ENCODE measurements at places on chromosomes 4 and X.

- DNase-seq, result no peak
Observed at GRCh38 chrX:155778844-155779553, 102.1 kb upstream of the VAMP7 start.

GRCh38 chr4:106602711-106603110 lies 234.1 kb upstream of the GIMD1 start:
- DNase-seq, result no peak

DNA sequence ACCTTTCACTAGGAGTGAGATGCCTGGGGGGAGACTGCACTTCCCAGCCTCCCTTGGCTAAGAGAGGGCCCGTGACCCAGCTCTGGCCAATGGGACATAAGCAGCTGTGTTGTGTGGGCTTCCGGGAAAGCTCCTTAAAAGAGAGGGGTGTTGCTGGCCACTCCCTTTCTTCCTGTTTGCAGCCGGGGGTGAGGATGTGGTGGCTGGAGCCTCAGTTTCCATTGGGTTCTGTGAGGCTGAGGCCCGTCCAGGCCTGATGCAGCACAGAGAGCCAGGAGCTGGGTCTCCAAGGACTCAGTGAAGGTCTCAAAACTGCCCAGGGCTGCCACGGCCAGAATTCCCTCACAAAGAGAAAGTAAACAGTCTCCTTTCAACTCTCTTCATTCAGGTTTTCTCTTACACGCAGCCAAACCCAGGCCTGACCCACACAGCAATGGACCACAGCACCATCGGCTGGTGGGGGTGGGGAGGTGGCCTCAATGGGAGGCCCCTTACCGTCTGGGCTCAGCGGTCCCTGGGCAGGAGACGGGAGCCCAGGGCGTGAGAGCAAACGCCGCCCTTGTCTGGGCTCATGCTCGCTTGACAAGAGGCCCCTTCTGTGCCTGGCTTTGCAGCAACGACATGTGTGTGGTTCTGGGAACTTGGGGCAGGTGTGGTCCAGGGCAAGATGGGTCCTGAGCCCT lies 6.6 kb downstream of the NKX1-1 start:
- DNase-seq, result no peak

- DNase-seq, result no peak
Observed at GRCh38 chr4:174707902-174708301, 121.1 kb downstream of the GLRA3 start.

GRCh38 chr4:71749008-71749594 lies 34.8 kb downstream of the GC start:
- DNase-seq, result no peak

GRCh38 chr4:47525154-47525819 lies 40.2 kb downstream of the ATP10D start:
- DNase-seq, result no peak

DNA sequence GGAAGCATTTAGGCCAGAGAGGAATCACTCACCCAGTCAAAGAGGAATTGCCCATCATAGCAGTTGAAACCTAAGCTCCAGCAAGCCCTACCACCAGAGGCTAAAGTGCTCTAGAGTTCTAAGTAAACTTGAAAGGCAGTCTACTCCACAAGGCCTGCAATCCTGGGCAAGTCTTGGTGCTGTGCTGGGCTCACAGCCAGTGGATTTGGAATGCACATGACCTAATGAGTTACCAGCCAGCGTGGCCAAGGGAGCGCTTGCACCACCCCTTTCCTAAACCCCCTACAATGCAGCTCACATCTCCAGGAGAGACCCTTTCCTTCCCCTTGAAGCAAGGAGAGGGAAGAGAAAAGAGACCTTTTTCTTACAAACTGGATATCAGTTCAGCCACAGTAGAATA lies 445.7 kb downstream of the GASK1B start:
- no peak for DNase-seq

DNA sequence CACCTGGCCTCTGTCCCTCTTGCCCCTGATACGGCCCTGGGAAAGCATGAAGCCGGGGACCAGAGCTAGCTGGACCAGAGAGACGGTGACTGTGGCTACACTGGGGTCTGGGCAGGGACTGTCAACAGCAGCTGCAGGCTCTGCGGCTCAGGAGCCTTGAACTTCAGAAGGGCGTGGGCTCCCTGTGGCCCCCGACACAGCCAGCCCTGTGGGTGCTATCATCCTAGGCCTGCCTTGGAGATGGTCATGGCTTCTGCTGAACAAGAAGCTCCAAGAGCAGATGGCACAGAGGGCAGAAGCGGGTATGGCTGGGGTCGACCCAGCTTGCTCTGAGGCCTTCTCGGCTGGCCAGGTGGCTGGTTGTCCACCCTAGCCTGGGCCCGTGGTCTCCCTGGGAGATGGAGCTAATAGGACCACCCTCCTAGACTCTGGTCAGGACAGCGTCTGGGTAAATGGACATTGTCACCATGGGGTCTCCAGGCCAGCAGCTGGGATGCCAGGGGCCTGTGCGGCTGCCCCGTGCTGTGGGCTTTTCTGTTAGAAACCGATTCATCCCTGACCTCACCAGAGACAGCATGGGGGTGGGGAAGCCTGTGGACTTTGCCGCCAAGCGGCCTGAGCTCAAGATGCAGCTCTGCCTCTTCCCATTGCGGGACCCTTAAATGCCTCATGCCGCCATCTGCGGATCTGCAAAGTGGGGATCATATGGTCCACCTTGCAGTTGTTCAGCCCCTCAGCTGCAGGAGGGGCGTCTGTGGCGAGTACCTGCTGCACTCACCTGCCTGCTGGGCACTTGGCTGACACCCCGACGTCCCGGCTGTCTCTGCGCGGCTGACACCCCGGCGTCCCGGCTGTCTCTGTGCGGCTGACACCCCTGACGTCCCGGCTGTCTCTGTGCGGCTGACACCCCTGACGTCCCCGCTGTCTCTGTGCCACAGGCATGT lies 21.1 kb downstream of the CPZ start:
- DNase-seq, result no peak

DNA sequence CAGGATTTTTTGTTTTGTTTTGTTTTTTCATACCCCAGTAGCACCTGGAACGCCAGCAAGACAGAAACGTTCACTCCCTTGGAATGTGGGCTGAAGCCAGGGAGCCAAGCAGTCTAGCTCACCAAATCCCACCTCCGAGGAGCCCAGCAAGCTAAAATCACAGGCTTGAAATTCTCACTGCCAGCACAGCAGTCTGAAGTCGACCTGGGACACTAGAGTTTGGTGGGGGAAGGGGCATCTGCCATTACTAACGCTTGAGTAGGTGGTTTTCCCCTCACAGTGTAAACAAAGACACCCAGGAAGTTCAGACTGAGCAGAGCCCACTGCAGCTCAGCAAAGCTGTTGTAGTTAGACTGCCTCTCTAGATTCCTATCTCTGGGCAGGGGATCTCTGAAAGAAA lies 99.6 kb upstream of the FGF16 start:
- no peak for DNase-seq

DNA sequence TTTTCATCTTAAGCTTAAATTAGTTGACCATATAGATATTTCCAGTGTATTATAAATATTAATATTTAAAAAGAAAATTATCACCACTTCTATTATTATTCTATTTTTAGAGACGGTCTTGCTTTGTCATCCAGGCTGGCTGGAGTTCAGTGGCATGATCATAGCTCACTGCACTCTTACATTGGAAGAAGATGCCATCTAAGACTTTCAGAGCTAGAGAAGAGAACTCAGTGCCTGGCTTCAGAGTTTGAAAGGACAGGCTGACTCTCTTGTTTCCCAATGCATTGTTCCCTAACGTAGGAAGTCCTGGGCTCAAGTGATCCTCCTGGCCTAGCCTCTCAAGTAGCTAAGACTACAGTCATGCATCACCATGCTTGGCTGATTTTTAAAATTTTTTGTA lies 75.9 kb downstream of the FIP1L1 start:
- DNase-seq, result no peak

DNA sequence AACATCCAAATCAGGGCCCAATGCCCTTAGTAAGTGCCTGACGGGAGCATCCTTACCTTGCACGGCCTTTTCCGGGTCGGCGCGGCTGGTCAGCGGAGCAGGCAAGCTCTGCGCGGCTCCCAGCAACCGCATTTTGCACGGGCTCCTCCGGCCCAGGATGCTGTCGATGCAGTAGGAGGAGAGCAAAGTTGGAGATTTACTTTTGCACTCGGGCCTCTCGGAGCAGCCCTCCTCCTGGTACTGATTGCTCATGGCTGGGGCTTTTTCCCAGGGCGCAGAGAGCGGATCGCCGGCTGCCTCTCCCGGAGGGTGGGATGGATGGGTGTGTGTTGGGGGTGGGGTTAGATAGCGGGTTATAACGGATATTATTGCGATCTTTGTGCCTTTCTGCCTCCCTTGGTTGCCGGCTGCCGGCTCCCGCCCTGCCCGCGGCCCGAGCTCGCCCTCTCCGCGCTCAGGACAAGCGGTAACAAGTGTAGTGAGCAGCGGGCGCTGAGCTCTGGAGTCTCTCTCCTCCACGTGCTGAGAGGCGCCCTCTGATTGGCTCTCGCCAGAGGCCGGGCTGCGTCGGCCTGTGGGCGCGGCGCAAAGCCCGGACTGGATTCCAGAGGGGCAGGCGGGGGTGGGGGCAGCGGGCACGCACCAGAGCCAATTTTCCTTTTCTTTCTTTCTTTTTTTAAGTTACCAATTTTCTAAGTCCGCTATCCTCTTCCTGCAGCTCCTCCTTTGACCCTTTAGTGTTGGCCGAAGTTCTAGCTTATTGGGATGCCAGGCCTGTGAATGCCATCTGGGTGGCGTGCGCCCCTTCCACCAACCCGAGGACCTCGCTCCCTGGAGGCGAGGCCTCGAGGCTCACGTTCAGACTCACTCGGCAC lies at the start of gene ARX:
Gene ARX, minus strand, starts transcription at position 480 of the 875 bp plus-strand sequence. Its CDS starts 228 bp downstream, at position 252.
- no peak for DNase-seq

- DNase-seq, result no peak
Observed at GRCh38 chr4:41620594-41621256, 82.8 kb downstream of the LIMCH1 start.

- DNase-seq, result no peak
Observed at GRCh38 chrX:136380010-136380769, 79.4 kb downstream of the ADGRG4 start.

- no peak for DNase-seq
Observed at GRCh38 chrX:154352012-154352401, 22.4 kb downstream of the FLNA start.

- no peak for DNase-seq
Observed at GRCh38 chr4:124753941-124754581, 41.5 kb upstream of the ANKRD50 start.

DNA sequence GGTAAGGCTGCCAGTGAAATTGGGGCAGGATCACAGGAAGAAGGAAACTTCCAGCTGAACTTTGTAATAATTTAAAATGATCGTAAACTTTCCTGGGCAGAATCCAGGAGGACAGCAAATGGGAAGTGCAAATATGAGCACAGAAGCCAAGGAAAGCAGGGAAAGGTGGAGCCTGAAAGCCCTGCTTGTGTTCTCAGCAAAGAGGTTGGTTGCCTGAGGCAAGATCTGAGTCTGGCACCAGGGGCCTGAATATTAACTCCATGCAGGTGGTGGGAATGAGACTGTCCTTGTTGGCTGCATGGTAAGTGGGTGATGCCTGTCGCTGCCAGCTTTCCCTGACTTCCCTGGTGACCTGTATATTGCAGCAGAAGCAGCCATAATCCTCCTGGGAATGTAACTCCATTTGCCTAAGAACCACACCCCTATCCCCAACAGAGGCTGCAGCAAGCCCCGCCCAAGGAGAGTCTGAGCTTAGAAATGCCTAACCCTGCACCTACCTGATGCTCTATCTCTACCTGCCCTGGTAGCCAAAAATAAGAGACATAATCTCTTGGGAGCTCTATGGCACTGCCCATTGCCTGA lies 132.0 kb upstream of the HDX start:
- no peak for DNase-seq

DNA sequence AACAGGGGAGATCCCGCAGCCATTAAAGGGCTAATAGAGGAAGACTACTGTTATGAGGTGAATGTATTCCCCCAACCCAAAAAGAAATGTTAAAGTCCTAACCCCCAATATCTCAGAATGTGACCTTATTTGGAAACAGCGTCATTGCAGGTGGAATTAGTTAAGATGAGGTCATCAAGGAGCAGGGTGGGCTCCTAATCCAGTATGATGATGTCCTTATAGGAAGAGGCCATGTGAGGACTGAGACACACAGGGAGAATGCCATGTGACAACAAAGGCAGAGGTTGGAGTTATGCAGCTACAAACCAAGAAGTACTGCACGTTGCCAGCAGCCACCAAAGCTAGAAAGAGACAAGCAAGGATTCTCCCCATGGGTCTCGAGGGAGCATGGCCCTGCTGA lies 14.3 kb downstream of the SPP1 start:
- DNase-seq, result no peak

GRCh38 chr4:15361529-15361928 lies 66.3 kb upstream of the C1QTNF7 start:
- DNase-seq, result no peak

- no peak for DNase-seq
Observed at GRCh38 chrX:44223150-44223549, 120.3 kb downstream of the EFHC2 start.

- DNase-seq, result no peak
Observed at GRCh38 chr4:60088807-60089486, 1111.2 kb upstream of the ADGRL3 start.

DNA sequence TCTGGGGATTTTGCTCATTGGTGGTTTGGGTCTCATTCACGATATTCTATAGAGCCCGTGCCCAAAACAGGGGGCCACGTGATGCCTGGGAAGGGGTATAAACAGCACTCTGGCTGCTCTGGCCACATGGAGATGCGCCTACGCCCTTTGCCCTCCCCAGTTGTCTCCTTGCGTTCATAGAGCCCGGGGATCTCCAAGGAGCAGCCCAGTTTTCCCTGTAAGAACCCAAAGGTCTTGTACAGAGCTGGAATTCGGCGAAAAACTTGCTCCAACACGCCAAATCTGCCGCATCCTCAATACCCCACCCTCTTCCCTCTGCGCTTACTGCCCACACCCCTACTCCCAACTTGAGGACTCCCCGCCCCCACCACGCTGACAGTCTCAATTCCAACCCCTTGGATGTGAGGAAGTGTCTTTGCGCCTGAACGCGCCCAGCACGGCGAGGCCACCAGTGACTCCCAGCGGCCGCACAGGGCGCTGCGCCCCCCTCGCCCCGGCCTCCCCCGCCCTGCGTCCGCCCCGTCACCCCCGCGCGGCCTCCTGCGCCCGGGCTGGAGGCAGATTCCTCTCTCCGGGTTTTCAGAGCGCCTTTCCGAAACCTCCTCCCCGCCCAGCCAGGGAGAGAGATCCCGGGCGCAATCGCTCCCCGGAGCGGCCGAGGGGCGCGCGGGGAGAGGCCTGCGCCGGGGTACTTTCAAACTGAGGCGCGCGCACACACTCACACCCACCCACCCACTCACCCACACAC lies at the start of gene NHS:
Gene NHS, plus strand, starts transcription at position 582 of the 748 bp plus-strand sequence. CDS start 558 bp downstream, outside the sequence.
- no peak for DNase-seq

- DNase-seq, result no peak
Observed at GRCh38 chr4:81412946-81413495, 58.7 kb downstream of the RASGEF1B start.

DNA sequence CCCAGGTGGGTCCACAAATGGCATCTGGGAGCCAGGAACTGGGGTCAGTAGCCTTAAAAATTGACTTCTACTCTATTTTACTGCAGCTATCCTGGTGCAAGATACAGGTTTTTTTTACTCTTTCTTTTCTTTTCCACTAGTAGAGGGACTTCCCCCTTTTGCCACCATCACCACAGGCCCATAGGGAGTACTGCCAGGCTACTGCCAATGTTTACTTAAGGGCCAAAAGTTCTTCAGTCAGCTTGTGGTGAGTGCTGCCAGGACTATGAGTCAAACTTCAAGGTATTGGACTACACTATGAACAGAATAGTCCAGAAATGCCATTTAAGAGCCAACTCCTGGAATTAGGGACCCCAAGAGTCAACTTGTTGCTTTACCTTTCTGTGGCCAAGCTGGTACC lies 94.7 kb downstream of the EDA2R start:
- no peak for DNase-seq

All from stimulated activated CD8-positive, alpha-beta memory T cell treated with anti-CD3 and anti-CD28 coated beads, Interleukin-15, amount 100 ng/mL, for 4 hours (primary cell).